GM23248 (cell line): ENCODE measurements at places on chromosomes 7 and 10.
A peak's percentile ranks its signal among the peaks of the same experiment; 100 is the strongest.

GRCh38 chr7:142196066-142196840 is 61.6 kb downstream of the PRSS58 start:
- peak; percentile 58 for DNase-seq

GRCh38 chr10:4576206-4576605 is 249.8 kb upstream of the AKR1E2 start:
- no peak for DNase-seq

GRCh38 chr10:80611481-80612185 is 73.9 kb downstream of the SH2D4B start:
- DNase-seq, result no peak

DNA sequence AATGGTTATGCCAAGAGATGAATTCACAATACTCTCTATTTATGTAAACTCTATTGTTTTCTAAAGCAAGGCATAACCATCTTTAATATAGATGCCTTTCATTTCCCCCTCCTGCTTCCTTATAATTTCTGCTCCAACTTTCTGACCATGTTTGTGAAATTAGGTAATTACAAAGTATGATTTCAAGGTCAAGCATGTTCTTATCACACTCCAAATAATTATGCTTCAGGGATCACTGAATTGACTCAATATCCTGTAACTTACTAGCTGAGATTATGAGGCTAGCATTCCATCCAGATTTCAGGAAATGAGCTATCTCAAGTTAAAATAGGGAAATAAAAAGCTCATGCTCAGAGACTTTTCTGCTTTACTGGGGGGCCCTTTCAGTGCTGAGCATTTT is 655.9 kb upstream of the IGFBP3 start:
- DNase-seq, result peak; percentile 58

DNA sequence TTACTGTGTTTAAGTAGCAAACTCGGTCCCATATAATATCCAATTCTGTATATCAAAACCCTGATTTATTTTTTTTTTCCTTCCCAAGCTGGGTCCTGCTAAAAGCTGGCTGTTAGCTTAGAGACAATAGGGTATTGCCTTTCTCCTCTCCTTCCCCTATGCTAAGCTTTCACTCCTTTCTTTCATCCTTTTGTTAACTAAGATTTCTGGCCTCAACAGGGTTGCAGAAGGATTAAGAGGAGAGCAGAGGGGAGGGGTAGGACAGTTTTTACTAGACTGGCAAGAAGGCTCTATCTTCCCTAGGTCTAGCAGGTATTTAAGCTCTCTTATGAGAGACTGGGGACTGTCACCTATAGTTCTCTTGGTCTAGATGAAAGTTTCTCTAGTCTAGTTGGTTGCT is 229.2 kb downstream of the KCND2 start:
- DNase-seq, result no peak

DNA sequence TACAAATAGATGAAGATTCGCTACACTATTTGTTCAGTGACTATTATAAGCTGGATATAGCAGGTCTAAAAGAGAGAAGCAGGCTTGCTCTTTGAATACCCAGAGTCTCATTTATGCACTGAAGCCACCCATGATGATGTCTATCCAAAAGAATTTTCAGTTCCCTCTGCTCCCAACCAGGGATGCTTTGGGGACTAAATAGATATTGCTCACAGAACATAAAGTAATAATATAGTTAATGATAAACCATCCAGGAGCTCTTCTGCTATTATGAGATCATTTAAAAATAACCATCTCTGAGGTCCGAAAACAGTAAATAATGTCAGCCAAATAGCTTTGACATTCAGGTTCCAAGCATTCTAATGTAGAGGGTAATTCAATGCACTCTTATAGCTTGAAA is 875.4 kb downstream of the SORCS3 start:
- no peak for DNase-seq

- peak; percentile 61 for DNase-seq
Observed at GRCh38 chr7:30796105-30796869, 25.1 kb downstream of the MINDY4 start.

- DNase-seq, result no peak
Observed at GRCh38 chr7:80362010-80362618, 149.8 kb downstream of the GNAT3 start.

GRCh38 chr7:46297515-46297914 is 376.4 kb upstream of the IGFBP3 start:
- no peak for DNase-seq

DNA sequence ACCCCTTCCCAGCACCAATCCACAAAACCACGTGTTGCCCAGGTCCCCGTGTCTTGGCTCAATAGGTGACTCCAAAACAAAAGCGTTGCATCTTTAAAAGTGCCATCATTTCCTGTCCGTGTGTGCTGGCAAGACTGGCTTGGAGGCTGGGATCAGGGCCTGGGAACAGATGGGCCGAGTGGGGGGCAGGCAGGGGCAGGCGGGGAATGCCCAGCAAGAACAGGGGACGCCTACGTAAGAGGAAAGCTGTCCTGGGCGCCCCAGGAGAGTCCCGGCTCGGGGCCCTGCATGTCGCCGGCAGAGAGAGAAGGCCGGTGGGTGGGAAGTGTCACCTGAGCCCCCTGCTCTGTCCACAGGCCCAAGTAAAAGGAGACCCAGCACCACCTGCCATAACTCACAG is 86.5 kb downstream of the PAXIP1 start:
- no peak for DNase-seq

GRCh38 chr10:22753786-22754185 is 39.4 kb upstream of the PIP4K2A start:
- no peak for DNase-seq

DNA sequence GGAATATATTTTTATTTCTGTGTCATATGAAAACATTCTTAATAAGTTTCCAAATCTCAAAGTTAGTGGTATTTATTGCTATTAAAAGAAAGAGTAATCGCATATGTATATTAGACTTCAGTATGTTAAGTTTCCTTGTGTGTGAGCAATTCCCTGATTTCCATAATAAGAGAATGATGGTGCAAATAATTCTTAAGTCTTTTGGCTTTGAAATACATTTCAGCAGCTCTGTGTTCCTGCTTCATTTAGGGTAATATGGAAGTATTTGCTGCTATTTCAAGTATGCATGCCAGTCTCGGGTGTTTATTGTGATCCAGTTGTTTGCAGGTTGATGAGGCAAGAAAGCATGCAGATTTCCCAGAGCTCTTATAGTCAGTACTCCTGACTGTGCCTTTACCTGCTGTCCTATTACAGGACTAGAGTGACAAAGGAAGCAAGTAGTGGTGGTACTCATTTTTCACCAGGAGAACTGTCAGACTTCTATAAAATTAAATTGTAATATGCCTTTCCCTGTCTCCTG is 43.7 kb downstream of the FGFBP3 start:
- DNase-seq, result no peak

DNA sequence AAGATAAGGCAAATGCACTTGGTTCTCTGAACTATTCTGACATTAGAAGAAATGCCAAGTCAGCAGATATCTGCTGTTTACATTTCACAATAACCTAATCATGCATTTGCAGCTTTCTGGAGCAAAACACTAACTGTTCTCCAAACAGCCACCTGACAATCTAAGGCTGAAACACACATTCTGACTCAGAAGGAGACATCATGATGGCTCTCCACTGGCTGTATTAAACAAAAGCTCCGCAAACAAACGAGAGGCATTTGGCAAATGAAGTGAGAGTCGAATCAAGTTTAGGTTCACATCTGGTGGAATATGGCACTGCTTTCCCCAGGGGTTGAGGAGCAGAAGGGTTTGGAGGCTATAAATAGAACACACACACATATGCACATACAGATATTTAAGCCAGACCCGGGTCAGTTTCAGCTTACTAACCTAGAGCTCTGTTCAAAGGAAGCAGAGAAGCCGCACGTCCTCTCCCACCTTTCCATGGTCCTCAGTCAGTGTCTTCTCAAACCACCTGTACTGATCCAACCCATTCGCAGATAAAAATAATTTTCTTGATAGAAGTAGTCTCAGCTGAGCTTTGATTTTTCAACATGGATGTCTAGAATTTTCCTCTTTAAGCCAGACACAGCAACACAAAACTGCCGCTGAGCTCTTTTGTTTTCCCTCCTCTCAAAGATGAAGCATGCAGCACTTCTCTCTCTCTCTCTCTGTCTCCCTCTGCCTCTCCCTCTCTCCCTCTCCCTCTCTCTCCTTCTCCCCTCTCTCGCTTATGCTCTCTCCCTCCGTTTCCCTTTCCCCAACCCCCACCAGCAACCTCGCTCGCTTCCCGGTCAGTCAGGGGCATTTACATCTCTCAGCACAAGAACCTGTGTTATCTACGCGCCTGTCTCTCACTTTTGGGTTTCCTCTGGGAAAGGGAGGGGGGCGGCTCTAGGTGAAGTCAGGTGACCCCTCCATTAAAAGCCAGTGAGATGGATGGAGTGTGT is 682.8 kb downstream of the MAGI2 start:
- DNase-seq, result peak; percentile 49

DNA sequence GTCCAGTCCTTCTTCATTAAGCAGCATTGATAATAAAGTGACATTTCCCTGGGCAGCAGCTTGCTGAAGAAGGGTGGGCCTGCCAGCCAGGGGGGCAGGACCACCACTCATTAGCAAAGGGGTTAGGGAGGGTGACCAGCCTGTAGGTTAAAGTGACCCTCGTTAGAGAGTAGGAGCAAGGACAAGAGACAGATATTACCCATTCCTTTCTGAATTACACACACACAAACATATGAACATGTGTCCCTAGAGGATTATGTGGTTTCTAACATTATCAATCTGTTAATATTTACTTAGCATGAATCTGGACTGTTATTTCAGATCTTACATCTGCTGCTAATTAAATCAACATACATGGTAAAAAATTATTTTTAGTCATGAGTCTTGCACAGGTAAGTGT is 88.9 kb downstream of the CTTNBP2 start:
- DNase-seq, result no peak

- no peak for DNase-seq
Observed at GRCh38 chr10:106958589-106959361, 205.7 kb downstream of the SORCS1 start.

GRCh38 chr10:63628526-63629362 is 107.5 kb downstream of the REEP3 start:
- DNase-seq, result peak; percentile 63

GRCh38 chr7:10889266-10889898 is 84.3 kb upstream of the PHF14 start:
- peak; percentile 72 for DNase-seq

DNA sequence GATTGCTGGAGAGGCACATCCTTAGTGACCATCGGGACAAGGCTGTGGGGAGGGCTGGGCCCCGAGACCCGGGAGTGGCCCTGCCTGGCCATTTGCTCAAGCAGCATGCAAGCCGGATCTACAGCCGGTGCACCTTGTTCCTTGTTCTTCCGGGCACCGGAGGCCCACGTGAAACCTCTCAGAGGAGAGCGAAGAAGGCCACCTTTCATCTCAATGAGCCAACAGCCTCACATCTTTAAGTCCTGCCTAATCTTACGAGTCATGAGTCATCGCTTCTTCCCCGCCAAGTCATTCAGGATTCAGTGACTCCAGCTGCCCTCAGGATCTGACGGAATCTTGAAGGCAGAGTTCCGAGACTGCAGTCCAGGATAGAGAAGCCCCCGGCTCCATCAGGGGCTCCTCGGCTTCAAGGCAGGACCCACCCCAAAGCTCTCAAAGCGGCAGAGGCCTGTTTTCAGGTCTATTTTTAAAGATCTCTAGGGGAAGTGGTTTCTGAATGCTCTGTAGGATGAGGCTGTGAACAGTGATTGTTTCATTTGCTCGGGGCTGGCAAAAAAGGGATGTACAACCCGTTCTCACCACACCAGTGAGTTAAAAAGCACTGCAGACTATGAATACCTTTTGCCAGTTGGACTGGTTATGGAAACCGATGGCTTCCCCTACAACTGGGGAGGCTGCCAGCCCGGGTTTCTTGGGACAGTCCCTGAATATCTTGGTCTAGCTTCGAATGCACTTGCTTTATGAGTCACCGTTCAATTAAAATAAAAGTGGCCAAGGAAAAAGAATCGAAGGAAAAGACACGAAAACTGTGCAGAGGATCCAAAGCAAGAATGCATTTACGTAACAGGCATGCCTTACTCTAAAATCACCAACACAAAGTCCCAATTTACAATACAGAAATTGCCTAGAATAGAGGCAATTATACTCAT is 57.2 kb upstream of the ECHDC3 start:
- DNase-seq, result peak; percentile 89

- no peak for DNase-seq
Observed at GRCh38 chr10:130740166-130740565, 571.4 kb downstream of the TCERG1L start.

GRCh38 chr10:79941146-79941545 is 7.8 kb downstream of the SFTPD start:
- no peak for DNase-seq

GRCh38 chr7:110693344-110693743 is 397.6 kb upstream of the LRRN3 start:
- DNase-seq, result no peak

GRCh38 chr10:6912424-6912823 is 332.3 kb upstream of the PRKCQ start:
- DNase-seq, result no peak

GRCh38 chr10:47137311-47137851 is 162.6 kb upstream of the GDF10 start:
- peak; percentile 90 for DNase-seq

DNA sequence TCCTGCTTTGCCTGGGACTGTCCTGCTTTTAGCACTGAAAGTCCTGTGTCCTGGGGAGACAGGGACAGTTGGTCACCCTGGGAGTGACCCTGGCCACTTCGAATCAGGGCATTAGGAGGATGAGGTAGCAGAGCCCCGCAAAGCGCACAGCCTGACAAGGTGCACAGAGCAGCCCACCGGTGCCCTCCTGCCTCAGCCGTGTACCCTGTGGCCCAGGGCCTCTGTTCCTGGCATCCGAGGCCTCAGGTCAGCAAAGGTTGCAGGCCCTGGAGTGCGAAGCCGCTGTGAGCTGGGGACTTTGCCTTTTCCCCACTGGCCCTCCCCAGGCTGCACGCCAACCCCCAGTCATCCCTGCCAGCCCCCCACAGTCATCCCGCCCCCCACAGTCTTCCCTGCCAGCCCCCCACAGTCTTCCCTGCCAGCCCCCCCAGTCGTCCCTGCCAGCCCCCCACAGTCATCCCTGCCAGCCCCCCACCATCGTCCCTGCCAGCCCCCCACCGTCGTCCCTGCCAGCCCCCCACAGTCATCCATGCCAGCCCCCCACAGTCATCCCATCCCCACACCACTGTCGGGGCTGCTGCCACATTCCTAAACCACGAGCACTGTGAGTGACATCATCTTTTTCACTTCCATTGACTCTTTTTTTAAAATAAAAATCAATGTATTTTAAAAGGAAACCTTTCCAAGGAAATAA is 91.8 kb downstream of the RGS10 start:
- peak; percentile 54 for DNase-seq

DNA sequence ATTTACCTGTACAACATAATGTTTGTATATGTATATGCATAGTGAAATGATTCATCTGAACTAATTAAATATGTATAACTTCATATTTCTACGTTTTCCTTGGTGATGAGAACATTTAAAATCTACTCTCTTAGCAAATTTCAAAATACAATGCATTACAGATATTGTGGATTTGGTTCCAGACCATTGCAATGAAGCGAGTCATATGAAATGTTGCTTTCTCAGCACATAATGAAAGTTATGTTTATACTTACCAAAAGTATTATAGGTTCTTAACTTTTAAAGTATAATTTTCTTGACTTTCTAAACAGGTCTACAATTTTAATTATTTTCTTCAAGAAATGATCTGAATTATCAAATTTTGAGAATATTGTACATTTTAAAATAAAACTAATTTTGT is 189.2 kb downstream of the CSTF2T start:
- peak; percentile 45 for DNase-seq

GRCh38 chr10:81040940-81041339 is 503.2 kb downstream of the SH2D4B start:
- DNase-seq, result no peak

GRCh38 chr10:24706479-24707118 is 17.1 kb downstream of the ARHGAP21 start:
- peak; percentile 98 for DNase-seq

- DNase-seq, result no peak
Observed at GRCh38 chr7:27418541-27418940, 175.9 kb downstream of the EVX1 start.

GRCh38 chr10:78664929-78665553 is 403.7 kb upstream of the ZMIZ1 start:
- DNase-seq, result peak; percentile 41
